ENCODE measurements at places on chromosomes 11 and 22.
A peak's percentile ranks its signal among the peaks of the same experiment; 100 is the strongest.

GRCh38 chr11:33772300-33772699, 2.0 kb downstream of the FBXO3 start:
- no peak for DNase-seq

DNA sequence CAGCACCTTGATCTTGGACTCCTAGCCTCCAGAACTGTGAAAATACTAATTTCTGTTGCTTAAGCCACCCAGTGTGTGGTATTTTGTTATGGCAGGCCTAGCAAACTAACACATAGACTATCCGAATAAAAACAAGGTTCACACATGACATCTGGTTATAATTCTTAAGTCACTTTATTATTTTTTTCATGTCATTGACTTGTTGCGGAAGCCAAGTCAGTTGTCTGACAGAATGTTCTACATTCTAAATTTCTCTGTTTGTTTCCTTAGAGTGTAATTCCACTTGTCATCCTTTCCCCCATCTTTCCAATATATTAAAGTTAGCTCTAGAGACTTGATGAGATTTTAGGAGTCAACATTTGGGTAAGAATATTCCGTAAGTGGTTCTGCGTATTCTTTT, 40.6 kb downstream of the RAB30 start:
- no peak for DNase-seq

- no peak for DNase-seq
Observed at GRCh38 chr11:13954591-13954990, 7.9 kb upstream of the SPON1 start.

- DNase-seq = no peak
Observed at GRCh38 chr11:116108161-116108560, 603.9 kb upstream of the CADM1 start.

DNA sequence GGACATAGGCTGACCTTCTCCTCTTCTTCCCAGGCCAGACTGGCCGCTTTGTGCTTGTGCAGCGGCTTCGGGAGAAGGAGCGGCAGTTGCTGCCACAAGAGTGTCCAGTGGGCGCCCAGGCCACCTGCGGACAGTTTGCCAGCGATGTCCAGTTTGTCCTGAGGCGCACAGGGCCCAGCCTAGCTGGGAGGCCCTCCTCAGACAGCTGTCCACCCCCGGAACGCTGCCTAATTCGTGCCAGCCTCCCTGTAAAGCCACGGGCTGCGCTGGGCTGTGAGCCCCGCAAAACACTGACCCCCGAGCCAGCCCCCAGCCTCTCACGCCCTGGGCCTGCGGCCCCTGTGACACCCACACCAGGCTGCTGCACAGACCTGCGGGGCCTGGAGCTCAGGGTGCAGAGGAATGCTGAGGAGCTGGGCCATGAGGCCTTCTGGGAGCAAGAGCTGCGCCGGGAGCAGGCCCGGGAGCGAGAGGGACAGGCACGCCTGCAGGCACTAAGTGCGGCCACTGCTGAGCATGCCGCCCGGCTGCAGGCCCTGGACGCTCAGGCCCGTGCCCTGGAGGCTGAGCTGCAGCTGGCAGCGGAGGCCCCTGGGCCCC, 1.4 kb downstream of the RASSF7 start:
- DNase-seq = no peak

DNA sequence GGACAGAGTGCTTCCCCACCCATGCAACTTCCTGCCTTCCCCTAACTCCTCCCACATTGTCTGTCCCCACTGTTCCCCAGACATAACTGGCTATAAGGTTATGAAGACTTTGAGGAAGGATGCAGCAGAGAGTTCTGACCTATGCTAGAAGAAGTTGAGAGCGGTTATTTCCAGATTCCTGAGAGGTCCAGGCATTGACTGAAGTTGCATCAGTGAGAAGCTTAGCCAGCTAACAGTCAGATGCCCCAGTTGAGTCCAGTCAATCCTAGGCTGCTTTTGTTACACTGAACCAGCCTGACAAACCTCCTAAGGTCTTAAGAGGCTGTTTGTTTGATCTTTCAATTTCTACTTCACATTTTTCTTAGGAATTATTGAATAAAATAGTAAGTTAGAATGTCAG, 937.9 kb upstream of the CCDC90B start:
- DNase-seq = no peak

DNA sequence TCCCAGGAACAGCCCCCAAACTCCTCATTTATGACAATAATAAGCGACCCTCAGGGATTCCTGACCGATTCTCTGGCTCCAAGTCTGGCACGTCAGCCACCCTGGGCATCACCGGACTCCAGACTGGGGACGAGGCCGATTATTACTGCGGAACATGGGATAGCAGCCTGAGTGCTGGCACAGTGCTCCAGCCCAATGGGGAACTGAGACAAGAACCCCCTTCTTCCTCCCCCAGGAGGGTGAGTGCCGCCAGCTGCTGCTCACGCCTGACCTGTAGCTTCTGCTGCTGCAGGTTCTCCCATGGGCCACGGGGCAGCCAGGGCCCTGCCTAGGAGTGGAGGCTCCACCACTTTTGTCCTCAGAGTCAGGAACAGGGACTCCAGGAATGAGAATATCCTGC, 78.2 kb downstream of the VPREB1 start:
- no peak for DNase-seq

GRCh38 chr22:34490886-34491285, 570.6 kb upstream of the LARGE1 start:
- DNase-seq = no peak

- DNase-seq = no peak
Observed at GRCh38 chr11:127252321-127252720, 251.8 kb upstream of the KIRREL3 start.

DNA sequence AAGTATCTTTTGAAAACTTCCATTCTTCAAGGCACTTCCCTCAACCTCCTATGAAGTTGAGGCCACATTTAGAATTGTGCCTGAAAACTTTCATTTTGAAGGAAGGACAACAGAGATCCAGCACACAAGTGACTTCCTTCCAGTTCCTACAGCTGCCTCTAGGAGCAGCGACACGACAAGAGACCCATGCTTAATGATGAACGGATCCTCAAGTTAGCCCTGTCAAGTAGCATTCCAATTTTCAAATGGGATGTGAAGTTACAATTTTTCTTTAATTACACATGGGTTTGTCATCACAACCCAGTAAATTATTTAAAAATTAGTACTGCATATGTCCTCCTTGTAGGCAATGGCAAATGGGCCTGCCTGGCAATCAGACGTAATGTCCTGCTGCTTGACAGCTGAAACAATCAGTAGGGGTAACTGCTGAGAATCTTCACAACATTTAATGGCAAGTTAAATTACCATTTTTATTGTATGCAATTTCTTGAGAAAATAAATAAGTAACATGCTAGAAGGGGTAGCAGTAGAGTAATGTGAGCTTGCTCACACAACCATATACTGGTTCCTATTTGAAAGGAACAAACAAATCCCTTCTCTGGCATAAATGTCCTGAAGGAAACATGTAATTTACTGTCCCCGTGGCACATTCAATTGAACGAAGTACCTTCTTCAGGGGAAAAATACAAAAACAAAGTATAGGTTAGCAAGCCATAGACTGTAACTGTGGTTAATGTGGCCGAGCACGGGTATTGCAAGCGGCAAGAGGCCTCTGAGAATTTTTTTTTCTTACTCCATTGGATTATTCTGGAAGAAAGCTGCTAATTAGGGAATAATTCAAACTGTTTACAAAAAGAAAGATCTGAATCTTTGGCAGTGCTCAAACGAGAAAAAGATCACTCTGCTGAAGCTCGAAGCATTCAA, 288.3 kb downstream of the CADM1 start:
- no peak for DNase-seq

- no peak for DNase-seq
Observed at GRCh38 chr11:282171-282570, 4.0 kb downstream of the NLRP6 start.

- no peak for DNase-seq
Observed at GRCh38 chr11:26527685-26528084, 44.4 kb downstream of the MUC15 start.

- no peak for DNase-seq
Observed at GRCh38 chr11:62774407-62774806, 3.2 kb downstream of the TAF6L start.

DNA sequence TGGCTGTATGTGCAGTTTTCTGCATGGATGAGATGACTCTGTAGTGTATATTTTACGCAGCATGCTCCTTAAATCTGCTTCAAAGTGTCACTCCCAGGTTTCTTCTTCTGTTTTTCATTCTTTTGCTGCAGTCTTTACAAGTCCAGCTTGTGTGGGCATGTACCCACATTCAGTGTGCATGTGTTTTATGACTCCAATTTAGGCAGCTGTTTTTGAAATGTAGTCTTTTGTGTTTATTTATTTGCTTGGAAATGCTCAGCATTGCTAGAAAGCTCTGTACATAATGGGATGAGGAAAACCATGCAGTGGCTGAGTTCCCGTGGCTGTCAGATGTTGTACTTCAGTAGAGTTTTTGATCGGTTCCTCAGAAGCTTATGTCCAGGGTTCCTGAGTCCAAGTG, 138.5 kb downstream of the ARHGAP42 start:
- DNase-seq = no peak

DNA sequence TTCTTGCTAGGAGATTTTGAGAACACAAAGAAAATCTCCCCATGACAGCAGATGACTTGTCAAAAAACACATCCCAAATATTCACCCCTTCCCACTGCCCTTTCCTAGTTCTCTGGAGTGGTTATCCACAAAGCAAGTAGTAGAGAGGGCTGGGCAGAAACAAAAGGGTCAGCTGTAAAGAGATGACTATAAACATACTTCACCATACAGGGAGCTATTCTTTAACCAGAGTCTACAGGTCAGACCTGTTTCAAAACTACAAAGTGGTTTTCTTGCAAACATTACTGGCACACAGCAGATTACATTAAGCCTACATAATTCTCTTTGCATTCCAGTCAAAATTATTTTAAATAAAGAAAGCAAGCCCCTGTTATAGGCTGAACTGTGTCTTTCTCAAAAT, 47.7 kb upstream of the NFRKB start:
- no peak for DNase-seq

- DNase-seq = no peak
Observed at GRCh38 chr11:125435461-125436238, 60.4 kb downstream of the FEZ1 start.

DNA sequence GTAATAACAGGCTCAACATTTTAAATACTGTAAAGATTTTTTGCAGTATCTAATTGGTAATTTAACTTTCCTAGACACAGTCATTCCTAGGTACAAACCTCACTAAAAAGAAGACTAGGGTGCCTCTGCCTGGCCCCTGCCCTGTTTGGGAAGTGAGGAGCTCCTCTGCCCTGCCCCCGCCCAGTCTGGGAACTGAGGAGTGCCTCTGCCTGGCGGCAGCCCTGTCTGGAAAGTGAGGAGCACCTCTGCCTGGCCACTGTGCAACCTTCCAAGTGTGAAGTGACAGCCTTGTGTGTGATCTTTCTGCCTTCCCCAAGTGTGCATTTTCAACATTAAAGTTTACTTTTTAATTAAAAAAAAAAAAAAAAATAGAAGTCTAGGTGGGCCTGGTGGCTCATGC, 4.2 kb downstream of the CHORDC1 start:
- no peak for DNase-seq

DNA sequence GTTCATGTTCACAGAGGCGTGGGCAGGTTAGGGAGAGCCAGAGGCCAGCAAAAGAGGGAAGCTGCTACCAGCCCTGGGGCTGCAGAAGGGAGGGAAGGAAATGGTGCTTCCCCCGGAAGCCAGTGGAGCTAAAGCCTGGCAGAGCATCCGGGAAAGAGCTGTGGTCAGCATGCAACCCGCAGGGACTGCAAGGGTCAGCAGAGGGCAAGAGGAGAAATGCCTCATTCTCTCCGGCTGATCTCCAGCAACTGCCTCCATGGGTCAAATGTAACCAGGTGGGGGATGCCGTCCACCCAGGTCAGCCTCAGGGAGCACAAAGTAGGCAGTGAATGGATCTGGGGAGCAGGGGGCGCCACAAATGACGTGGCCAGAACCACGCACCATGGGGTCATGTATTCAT, 36.9 kb upstream of the PRR5 start:
- no peak for DNase-seq

- peak; percentile 40 for DNase-seq
Observed at GRCh38 chr22:33921525-33922348, 1.5 kb upstream of the LARGE1 start.

- DNase-seq = no peak
Observed at GRCh38 chr11:116366980-116367645, 405.7 kb downstream of the BUD13 start.

GRCh38 chr11:31645747-31646146, 136.2 kb downstream of the ELP4 start:
- no peak for DNase-seq

DNA sequence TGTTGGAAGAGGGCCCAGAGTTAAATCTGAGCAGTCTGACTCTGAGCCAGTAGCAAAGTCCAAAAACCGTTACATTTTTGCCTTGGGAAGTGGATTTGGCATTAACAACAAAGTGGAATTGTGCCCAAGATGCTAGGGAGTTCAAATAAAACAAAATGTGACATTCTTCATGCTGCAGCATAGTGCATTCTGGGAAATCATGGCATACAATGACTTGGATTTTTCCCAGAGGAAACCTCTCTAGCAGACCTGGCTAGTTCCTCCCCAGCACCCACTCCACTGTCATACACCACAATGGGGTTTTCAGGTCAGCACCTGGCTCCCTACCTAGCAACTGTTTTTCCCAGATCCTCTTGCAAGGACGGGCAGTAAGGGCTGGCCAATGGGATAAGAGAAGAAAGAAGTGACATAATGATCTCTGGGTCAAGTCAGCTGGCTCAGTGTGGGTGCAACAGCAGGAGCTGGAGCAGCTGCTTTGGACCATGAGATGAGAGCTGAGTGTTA, 24.8 kb upstream of the CYB5R3 start:
- DNase-seq = no peak

- DNase-seq = no peak
Observed at GRCh38 chr11:57545883-57546282, 8.5 kb downstream of the SMTNL1 start.

GRCh38 chr11:91394073-91394726, 830.4 kb upstream of the FAT3 start:
- DNase-seq = no peak

DNA sequence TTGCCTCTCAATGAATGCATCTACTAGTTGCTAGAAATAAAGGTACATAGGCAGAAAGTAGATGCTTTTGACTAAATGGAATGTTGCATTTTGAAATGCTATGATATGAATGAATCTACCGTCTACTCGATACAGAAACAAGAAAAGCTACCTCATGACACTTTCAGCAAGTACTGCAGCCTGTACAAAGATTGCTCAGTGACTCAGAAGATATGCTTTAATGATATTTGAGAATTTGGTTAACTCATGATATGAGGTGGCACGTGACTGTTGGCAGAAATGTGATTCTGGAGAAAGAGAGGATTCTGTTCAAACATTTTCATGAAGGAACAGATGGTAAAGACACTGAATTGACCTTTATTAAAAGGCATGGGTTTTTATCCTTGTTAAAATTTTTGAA, 76.0 kb downstream of the HSD17B12 start:
- no peak for DNase-seq

Measured in T1000 (cell line).